Activated CD4-positive, alpha-beta T cell treated with anti-CD3 and anti-CD28 coated beads for 24 hours (primary cell): ENCODE measurements at places on chromosomes 6 and 20.

DNA sequence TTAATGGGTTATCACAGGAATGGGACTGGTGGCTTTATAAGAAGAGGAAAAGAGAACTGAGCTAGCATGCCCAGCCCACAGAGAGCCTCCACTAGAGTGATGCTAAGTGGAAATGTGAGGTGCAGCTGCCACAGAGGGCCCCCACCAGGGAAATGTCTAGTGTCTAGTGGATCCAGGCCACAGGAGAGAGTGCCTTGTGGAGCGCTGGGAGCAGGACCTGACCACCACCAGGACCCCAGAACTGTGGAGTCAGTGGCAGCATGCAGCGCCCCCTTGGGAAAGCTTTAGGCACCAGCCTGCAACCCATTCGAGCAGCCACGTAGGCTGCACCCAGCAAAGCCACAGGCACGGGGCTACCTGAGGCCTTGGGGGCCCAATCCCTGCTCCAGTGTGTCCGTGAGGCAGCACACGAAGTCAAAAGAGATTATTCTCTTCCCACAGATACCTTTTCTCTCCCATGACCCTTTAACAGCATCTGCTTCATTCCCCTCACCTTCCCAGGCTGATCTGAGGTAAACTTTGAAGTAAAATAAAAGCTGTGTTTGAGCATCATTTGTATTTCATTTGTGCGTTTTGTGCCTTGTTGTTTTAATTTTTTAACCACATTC lies 4.4 kb downstream of the HLA-E start:
- no peak for DNase-seq

DNA sequence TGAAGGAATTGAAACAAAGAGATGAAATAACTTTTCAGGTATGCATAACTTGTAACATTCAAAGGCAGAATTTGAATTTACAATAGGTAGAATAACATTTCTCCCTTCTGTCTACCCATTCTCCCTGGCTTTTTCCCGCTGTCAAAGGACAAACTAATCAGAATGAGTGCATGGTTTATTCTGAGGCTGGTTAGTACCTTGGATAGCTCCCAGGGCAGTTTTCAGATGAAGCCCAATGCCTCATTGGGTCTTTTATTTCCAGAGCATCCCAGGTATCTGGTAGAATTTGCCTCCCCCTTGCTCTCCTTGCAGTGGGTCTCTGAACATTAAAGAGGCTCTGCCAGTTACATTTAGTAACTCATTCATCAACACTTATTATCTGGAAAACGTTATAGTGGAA lies 665.5 kb downstream of the BCKDHB start:
- DNase-seq, result no peak

- DNase-seq, result no peak
Measured at GRCh38 chr20:6636209-6637159, 131.0 kb upstream of the BMP2 start.

GRCh38 chr20:13228771-13229170 lies 7.7 kb downstream of the ISM1 start:
- DNase-seq, result no peak

- no peak for DNase-seq
Measured at GRCh38 chr20:63129376-63129965, 86.5 kb downstream of the YTHDF1 start.

DNA sequence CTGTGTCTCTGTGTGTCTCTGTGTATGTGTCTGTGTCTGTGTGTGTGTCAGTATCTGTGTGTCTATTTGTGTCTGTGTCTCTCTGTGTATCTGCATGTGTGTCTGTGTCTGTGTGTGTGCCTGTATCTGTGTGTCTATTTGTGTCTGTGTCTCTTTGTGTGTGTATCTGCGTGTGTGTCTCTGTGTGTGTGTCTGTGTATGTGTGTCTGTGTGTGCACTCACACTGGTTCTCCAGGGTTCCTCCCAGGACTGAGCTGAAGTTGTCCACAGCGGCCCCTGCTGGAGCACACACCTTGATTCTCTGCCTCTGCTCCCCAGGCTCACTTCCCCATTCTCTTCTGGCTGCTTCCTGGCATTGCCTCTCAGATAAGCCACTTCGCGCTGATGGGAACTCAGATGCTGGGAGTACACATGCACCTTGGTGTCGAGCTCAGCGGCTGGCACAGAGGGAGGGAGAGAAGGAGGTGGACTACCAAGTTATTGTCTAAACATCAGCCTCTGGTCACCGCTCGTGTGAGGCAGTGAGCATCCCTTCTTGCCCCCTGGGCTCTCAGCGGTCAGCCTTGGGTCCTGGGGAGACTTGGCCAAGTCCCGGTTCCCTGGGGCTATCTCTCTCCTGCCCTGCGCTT lies 104.9 kb upstream of the NXT1 start:
- DNase-seq, result no peak

DNA sequence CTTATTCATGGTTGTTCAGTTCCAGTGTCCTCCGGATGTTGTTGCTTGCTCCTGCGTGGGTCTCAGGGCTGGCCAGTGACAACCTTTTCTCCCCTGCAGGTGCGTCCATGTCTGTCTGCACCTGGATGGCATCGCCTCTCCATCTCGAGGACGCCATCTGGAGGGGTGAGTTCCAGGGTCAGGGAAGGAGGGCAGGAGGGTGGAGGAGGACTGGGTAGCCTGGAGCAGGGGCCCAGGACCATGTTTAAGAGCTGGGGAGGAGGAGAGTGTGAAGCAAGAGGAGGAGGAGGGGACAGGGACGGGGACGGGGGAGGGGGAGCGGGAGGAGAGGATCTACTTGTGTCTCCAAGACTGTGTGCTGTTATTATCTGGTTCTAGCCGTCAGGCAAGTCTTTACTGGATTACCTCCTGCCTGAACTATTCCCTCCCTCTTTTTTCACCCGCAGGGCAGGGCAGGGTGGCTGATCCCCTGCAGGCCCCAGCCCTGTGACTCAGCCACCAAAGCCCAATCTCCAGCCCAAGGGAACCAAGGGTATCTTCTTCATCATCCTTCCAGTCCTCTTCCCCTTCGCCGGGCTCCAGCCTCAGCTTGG lies 32.2 kb upstream of the TULP1 start:
- DNase-seq, result no peak

- no peak for DNase-seq
Measured at GRCh38 chr6:104218116-104218515, 641.6 kb downstream of the HACE1 start.

- no peak for DNase-seq
Measured at GRCh38 chr20:38032585-38033329, 499 bp downstream of the TTI1 start.

DNA sequence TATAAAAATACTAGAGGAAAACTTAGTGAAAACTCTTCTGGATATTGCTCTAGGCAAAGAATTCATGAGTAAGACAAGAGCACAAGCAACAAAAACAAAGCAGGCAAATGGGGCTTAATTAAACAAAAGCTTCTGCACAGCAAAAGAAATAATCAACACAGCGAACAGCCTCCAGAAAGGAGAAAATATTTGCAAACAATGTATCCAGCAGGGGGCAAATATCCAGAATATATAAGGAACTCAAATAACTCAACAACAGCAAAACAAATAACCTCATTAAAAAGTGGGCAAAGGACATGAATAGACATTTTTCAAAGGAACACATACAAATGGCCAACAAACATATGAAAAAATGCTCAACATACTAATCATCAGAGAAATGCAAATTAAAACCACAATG lies 17.1 kb upstream of the HECA start:
- no peak for DNase-seq

GRCh38 chr6:111456208-111456607 lies 26.8 kb downstream of the REV3L start:
- DNase-seq, result no peak

GRCh38 chr20:48850977-48851299 lies 23.1 kb upstream of the PREX1 start:
- no peak for DNase-seq

GRCh38 chr6:106807947-106808611 lies 166.4 kb downstream of the CD24 start:
- DNase-seq, result no peak

DNA sequence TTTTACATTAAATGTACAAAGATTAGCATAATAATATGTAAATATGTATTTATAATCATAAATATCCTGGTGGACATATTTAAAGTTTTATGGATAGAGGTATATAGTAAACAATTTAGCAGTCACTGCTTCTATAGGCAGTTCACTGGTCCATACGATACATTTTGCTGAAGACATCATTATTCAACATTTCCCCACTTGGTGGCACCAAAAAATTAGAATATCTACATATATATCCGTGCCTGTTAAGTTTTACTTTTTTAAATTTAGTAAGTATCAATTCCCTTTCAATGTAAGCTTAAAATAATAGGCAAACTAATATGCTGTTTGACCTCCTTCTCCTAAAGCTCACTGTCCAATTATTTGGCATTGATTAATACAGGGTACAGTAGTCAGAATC lies 64.2 kb downstream of the LMBRD1 start:
- no peak for DNase-seq

DNA sequence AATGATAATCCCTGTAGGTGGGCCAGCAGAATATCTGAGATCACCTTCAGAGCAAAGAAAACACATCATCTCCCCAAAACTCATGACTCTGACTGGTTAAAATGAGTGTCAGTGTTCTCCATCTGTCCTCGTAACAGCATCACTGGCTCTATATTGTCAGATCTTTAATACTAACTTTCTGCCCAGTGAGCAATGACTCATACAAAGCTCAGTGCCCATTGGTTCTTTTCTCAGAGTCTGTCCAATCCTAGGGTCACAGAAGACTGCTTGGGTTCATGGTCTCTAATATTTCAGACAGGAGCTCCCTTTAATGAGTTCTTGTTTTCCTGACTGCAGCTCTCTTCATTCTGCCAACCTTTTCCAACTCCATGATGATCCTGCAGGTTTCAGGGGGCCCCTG lies 36.4 kb downstream of the HLA-DPB1 start:
- no peak for DNase-seq

- no peak for DNase-seq
Measured at GRCh38 chr6:63280639-63281180, 39.1 kb downstream of the LGSN start.

GRCh38 chr6:88244721-88245120 lies 78.6 kb upstream of the CNR1 start:
- DNase-seq, result no peak

- no peak for DNase-seq
Measured at GRCh38 chr6:143426026-143426425, 24.5 kb downstream of the ADAT2 start.

DNA sequence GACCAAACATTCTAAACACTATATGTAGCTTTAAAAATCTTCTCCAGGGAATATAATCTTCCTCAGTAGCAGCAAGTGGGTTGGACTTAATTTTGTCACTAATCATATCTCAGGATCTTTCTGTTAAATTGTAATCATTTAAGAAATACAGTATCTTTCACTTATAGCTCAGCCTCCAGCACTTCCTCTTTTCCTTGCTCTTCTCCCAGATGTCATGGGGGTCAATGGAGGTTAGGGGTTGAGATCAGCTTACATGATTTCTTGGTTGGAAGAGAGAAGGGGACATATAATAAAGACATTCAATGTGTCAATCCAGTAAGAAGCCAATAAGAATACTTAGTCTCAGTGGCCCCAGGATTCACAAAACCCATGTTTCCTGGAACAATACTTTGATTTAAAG lies 15.7 kb upstream of the REPS1 start:
- DNase-seq, result no peak
